ENCODE measurements at places on chromosomes 6 and 20. TPM values are rescaled to one million over a fixed set of nuclear protein-coding genes. Genes with fewer than 3 reads are reported as not detected.

GRCh38 chr6:37635319-37635718 lies 62.4 kb downstream of the MDGA1 start:
- H3K27ac ChIP-seq = no peak overlapping the region
- H3K36me3 ChIP-seq = no peaks in the 10 kb centered on the region
- no peaks in the 10 kb centered on the region for H3K27me3 ChIP-seq

- no peaks in the 10 kb centered on the region for H3K36me3 ChIP-seq
- no peak overlapping the region for H3K4me3 ChIP-seq
Observed at GRCh38 chr6:26075063-26075717, 12.0 kb upstream of the HFE start.

DNA sequence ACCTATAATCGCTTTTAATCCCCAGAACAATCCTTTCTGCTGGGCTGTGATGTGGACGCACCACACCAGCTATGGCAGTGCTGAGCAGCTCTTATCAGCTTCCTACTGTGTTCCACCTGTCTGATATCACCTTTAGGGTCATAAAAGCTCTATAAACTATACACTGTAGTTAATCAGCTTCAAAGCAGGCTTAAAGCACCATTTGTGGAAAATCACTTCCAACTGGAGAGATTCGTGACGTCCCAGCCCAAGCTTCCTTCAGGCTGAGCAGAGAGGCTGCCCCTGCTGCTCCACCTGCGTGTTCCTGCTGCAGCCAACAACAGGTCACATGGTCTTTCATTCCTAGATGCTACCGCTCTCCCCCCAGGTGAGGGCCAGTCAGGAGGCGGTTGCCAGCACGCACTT lies 156.5 kb downstream of the SMOC2 start:
- H3K27ac ChIP-seq = no peak overlapping the region
- no peaks in the 10 kb centered on the region for H3K4me1 ChIP-seq
- H3K4me3 ChIP-seq = no peak overlapping the region
- DNase-seq = no peak
- peaks cover 14% of the 10 kb centered on the region for H3K27me3 ChIP-seq
- H3K36me3 ChIP-seq = no peaks in the 10 kb centered on the region

DNA sequence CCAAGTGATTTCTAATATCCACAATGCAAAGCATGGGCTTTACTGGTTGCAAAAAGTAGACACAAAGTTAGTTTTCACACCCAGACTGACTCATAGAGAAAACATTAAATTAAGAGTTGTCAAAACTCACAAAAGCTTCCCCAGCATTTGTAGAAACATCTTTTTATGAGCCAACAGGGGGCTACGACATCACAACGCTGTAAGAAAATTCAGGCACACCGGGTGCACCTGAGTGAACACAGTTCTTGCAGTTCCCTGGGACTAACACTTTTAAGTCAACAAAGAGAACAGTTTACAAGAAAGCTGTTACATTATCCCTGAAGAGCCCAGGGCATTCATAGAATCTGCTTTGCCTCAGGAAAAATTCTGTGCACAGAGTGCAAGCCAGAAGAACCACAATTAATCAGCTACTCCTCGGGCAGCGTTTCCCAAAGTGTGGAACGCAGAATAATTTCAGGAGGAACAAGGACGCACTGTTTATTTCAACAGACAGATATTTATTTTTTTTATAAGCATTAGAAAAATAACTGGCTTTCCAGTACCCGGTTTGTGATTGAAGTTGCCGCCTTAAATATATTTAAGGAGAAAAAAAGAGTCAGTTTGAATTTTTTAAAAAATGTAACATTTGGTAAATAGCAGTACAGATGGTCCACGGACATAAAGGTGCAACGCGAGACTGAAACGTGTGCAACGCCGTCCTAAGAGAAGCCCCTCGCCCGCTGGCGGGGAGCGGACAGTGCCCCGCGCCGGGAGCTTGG lies 1.2 kb downstream of the NCOA5 start:
- H3K4me1 ChIP-seq = peaks cover 28% of the 10 kb centered on the region
- H3K27me3 ChIP-seq = no peaks in the 10 kb centered on the region
- H3K27ac ChIP-seq = peak overlapping the region; percentile 95
- H3K36me3 ChIP-seq = no peaks in the 10 kb centered on the region

DNA sequence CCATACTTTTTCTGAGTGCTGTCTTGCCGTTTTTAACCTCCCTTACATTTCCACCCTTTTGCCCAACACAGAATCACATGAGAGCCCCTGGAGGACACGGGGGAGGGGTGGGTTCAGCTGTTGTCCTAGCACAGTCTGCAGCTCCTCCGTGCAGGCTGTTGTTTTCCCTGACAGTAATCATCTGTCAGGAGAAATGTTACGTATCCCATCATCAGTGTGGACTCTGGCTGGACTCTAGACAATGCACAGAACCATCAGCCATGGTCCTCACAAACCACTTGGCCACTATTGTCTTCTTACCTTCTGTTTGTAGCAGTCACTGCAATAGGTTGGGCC lies 92.1 kb downstream of the RIN2 start:
- H3K4me3 ChIP-seq = no peak overlapping the region
- no peaks in the 10 kb centered on the region for H3K27me3 ChIP-seq
- no peaks in the 10 kb centered on the region for H3K4me1 ChIP-seq
- no peak overlapping the region for H3K27ac ChIP-seq
- DNase-seq = no peak
- no peaks in the 10 kb centered on the region for H3K36me3 ChIP-seq

- H3K4me1 ChIP-seq = no peaks in the 10 kb centered on the region
- H3K27me3 ChIP-seq = no peaks in the 10 kb centered on the region
- H3K36me3 ChIP-seq = no peaks in the 10 kb centered on the region
- H3K27ac ChIP-seq = no peak overlapping the region
- DNase-seq = no peak
- H3K4me3 ChIP-seq = no peak overlapping the region
Observed at GRCh38 chr6:148134592-148134991, 208.0 kb upstream of the SASH1 start.

DNA sequence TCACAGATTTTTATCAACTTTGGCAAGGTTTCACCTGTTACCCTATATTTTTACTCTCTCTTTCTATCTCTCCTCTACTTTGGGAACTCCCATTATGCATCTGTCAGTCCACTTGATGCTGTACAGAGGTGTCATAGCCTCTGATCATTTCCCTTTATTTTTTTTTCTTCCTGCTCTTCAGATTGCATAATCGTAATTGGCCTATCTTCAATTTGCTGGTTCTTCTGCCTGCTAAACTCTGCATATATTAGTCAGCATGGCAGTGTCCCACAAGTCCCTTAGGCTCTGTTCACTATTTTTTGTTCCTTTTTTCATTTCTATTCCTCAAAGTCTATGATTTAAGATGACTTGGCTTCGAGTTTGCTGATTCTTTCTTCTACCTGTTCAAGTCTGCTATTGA lies 44.7 kb upstream of the MICB start:
- H3K4me1 ChIP-seq = no peaks in the 10 kb centered on the region
- no peaks in the 10 kb centered on the region for H3K27me3 ChIP-seq
- no peak overlapping the region for H3K27ac ChIP-seq

- H3K4me1 ChIP-seq = no peaks in the 10 kb centered on the region
- no peak overlapping the region for H3K4me3 ChIP-seq
- H3K36me3 ChIP-seq = no peaks in the 10 kb centered on the region
- DNase-seq = no peak
- H3K27ac ChIP-seq = no peak overlapping the region
- H3K27me3 ChIP-seq = no peaks in the 10 kb centered on the region
Observed at GRCh38 chr6:14903176-14904038, 342.5 kb upstream of the JARID2 start.

IDH3B gene
- total RNA-seq = 132 TPM

DNA sequence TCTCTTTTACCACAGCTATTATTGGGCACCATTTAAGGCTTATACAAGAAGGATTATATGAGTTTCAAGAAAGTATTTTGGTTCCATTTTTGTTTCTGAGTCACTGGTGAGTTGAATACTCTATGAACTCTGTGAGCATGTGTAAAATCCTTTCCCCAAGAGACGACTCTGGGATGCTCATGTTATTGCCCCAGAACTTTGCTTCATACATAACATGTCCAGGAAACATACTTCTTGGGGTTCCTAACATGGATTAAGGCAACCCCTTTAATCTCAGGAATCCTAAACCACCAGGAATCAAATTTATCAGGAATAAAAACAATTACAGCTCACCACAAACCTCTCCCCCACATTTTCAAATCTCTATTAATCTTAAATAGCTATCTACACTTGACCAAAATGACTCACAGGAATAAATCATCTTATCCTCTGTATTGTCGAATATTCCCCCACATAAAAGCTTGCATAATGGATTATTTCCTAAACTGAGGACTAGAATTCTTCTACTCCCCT lies 117.5 kb upstream of the COL21A1 start:
- no peak overlapping the region for H3K27ac ChIP-seq
- no peaks in the 10 kb centered on the region for H3K36me3 ChIP-seq
- DNase-seq = no peak

GRCh38 chr20:51639206-51639832 lies 96.8 kb upstream of the NFATC2 start:
- H3K4me3 ChIP-seq = no peak overlapping the region
- no peaks in the 10 kb centered on the region for H3K36me3 ChIP-seq
- peak; percentile 52 for DNase-seq
- no peaks in the 10 kb centered on the region for H3K27me3 ChIP-seq
- H3K4me1 ChIP-seq = peaks cover 49% of the 10 kb centered on the region

DNA sequence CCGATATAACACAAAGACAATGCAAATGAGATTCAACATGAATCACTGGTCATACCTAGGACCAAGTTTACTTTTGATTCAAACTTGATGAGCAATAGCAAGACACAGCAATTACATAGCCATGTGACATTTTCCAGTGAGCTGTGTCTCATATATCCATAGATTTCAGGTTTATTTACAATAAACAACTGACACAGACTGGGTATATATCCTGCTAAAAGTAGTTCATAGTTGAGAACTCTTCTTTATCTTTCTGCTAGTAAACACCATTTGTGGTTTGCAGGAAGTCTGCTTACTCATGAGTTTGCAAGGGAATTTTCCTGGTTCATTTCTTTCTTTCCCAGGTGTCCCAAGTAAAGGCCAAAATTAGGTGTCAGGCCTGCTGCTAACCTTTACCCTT lies 343.4 kb downstream of the KIF16B start:
- DNase-seq = no peak
- H3K27me3 ChIP-seq = 0 out of 2 replicates have a peak, but pooled peaks cover 5% of the 10 kb centered on the region
- H3K4me3 ChIP-seq = no peak overlapping the region
- H3K4me1 ChIP-seq = no peaks in the 10 kb centered on the region
- no peaks in the 10 kb centered on the region for H3K36me3 ChIP-seq

- no peaks in the 10 kb centered on the region for H3K27me3 ChIP-seq
- no peak overlapping the region for H3K27ac ChIP-seq
- H3K4me1 ChIP-seq = no peaks in the 10 kb centered on the region
- H3K36me3 ChIP-seq = no peaks in the 10 kb centered on the region
- H3K4me3 ChIP-seq = no peak overlapping the region
- DNase-seq = no peak
Observed at GRCh38 chr20:891058-891705, 25.0 kb downstream of the ANGPT4 start.

GRCh38 chr6:159012201-159012600 lies 12.2 kb upstream of the RSPH3 start:
- H3K4me3 ChIP-seq = no peak overlapping the region
- H3K36me3 ChIP-seq = no peaks in the 10 kb centered on the region
- no peak overlapping the region for H3K27ac ChIP-seq
- no peak for DNase-seq
- no peaks in the 10 kb centered on the region for H3K27me3 ChIP-seq

GRCh38 chr6:54698974-54699373 lies 147.6 kb upstream of the FAM83B start:
- H3K27me3 ChIP-seq = no peaks in the 10 kb centered on the region
- H3K27ac ChIP-seq = no peak overlapping the region
- H3K36me3 ChIP-seq = no peaks in the 10 kb centered on the region

ARID1B gene
- total RNA-seq = 35.6 TPM

TCEA2 gene
- total RNA-seq = 29.7 TPM

DNA sequence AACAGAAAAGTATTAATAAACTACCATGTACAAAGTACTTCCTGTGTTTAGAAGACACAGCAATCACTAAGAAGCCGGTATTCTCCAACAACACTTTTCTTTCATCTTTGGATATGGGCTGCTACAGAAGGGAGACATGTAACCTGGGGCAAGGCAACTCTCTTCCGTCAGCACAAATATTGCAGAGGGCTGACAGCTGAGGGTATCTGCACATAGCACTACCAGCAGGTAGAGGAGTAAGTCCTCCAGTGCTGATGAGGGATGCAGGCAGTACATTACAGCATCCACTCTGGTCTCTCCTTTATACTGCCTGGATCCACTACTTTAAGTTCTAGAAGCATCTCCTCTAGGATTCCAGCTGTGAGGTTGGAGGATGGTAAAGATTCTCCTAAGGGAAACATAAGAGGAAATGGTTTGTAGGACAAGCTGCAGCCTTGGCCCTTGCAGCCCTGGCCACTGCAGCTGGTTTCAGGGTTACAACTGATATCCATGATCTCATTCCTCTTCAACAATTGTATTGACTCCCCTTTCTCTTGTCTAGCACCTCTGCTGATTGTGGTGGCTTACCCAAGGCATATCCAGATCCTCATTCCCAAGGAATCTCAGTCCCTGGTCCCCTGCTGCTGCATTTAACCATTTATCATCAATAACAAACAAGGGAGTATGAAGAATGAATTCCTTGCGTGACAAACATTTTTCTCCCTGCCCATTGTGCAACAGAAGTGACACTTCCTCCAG lies 110.7 kb upstream of the ADGRF1 start:
- no peak for DNase-seq
- H3K4me1 ChIP-seq = no peaks in the 10 kb centered on the region
- no peak overlapping the region for H3K4me3 ChIP-seq

DNA sequence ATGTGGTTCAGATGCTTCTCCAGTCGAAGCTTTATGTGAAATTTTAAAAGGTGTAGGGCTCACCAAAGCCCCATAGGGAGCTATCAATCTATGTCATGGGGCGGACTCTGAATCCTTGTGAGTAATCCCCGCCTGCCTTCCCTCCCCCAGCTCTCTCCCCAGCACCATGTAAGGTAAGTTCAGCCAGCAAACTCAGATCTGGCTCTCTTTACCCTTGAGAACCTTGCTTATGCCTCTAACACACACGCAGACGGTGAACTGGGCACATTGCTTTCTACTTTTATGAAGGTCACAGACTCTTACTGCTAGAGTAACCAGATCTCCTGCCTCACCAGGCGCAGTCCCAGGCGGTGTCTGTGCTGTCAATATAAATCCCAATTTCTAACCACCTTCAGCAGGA lies 82.6 kb upstream of the CNKSR3 start:
- DNase-seq = no peak
- no peaks in the 10 kb centered on the region for H3K27me3 ChIP-seq
- no peak overlapping the region for H3K4me3 ChIP-seq
- no peaks in the 10 kb centered on the region for H3K36me3 ChIP-seq

DNA sequence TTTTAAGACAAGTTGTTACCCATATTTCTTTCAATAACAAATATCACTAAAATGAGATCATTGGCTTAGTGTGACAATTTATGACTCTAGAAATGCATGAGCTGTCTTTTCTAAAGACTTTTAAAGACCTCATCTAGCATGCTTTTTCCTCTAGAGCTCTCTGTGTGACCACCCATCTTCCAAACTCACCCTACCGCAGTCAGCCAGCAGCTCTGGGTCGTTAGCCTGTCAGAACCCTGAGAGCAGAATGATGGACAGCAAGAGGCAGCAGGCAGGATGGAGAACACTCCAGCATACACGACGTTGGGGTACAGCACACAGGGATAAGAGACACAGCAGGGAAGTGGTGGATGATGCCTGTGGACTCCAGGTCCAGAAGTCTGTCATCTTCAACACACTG lies 45.1 kb upstream of the TBX18 start:
- DNase-seq = no peak
- no peaks in the 10 kb centered on the region for H3K27me3 ChIP-seq
- no peak overlapping the region for H3K27ac ChIP-seq
- H3K4me3 ChIP-seq = no peak overlapping the region
- peaks cover 8% of the 10 kb centered on the region for H3K4me1 ChIP-seq
- no peaks in the 10 kb centered on the region for H3K36me3 ChIP-seq

GRCh38 chr6:134343066-134343465 lies 25.2 kb upstream of the SGK1 start:
- no peaks in the 10 kb centered on the region for H3K4me1 ChIP-seq
- no peaks in the 10 kb centered on the region for H3K36me3 ChIP-seq
- H3K4me3 ChIP-seq = no peak overlapping the region
- H3K27me3 ChIP-seq = no peaks in the 10 kb centered on the region

NT5E gene
- total RNA-seq = 68.2 TPM
